Thymus (tissue), 14 donors: ENCODE measurements at places on chromosomes 16 and 17. TPM values are rescaled to one million over a fixed set of nuclear protein-coding genes. Genes with fewer than 3 reads are reported as not detected.

DNA sequence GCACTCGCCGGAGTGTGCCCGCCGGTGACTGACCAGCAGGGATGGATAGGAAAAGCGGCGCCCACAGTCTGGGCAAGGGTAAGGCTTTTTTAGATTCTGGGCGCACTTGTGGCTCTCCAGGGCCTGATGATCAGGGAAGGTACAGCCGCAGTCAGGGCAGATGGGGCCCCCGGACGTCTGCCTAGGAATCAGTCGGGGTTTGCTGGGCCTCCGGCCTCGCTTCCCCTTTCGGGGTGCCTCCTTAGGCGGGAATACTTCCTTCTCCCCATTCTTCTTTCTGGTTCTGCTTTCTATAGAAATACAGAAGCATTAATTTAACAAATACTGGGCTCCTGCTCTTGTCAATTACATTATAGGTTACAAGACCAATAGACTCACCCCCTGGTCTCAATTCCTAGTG is 5.0 kb downstream of the ZNF689 start:
- no peaks in the 10 kb centered on the region for H3K27me3 ChIP-seq
- no peak overlapping the region for H3K27ac ChIP-seq
- H3K4me1 ChIP-seq: peaks cover 12% of the 10 kb centered on the region
- H3K36me3 ChIP-seq: peaks cover 51% of the 10 kb centered on the region
- H3K4me3 ChIP-seq: no peak overlapping the region

Gene CHD9NB
- polyA plus RNA-seq: 0.84 TPM

Gene SPATA32
- polyA plus RNA-seq: 0.21 TPM

Gene TBC1D3B
- 3.9 TPM for polyA plus RNA-seq

GRCh38 chr16:2774161-2774891 is 2.8 kb downstream of the ELOB start:
- peaks cover 19% of the 10 kb centered on the region for H3K4me1 ChIP-seq
- H3K36me3 ChIP-seq: peaks cover 48% of the 10 kb centered on the region
- no peaks in the 10 kb centered on the region for H3K27me3 ChIP-seq
- DNase-seq: no peak
- no peak overlapping the region for H3K4me3 ChIP-seq

GRCh38 chr17:79541056-79541850 is 69.6 kb downstream of the RBFOX3 start:
- DNase-seq: no peak
- no peak overlapping the region for H3K4me3 ChIP-seq
- no peaks in the 10 kb centered on the region for H3K27me3 ChIP-seq
- H3K4me1 ChIP-seq: no peaks in the 10 kb centered on the region
- no peaks in the 10 kb centered on the region for H3K36me3 ChIP-seq

Gene C16orf87
- 9.2 TPM for polyA plus RNA-seq
